ENCODE measurements at places on chromosomes 6 and 20. TPM values are rescaled to one million over a fixed set of nuclear protein-coding genes. Genes with fewer than 3 reads are reported as not detected.

GNMT gene
- 0.61 TPM for total RNA-seq

MACROD2 gene
- total RNA-seq, result 3.8 TPM

ENPP5 gene
- 0.67 TPM for total RNA-seq

RRAGD gene
- total RNA-seq, result 28.7 TPM

SLC24A3 gene
- total RNA-seq, result 16.9 TPM

TMEM151B gene
- not detected for total RNA-seq

CALHM6 gene
- total RNA-seq, result 0.77 TPM

MAS1 gene
- total RNA-seq, result not detected

PSORS1C1 gene
- 0.45 TPM for total RNA-seq

SAMHD1 gene
- 280 TPM for total RNA-seq

ROS1 gene
- not detected for total RNA-seq

TMEM200A gene
- 4.3 TPM for total RNA-seq

ANGPT4 gene
- total RNA-seq, result 0.42 TPM

TNXB gene
- total RNA-seq, result 187 TPM

GCLC gene
- 59.6 TPM for total RNA-seq

SCAND1 gene
- 66.2 TPM for total RNA-seq

TP53TG5 gene
- not detected for total RNA-seq

FAM209B gene
- 0.51 TPM for total RNA-seq

FOXC1 gene
- total RNA-seq, result 7.6 TPM

MROH8 gene
- total RNA-seq, result 6.9 TPM

INSM1 gene
- total RNA-seq, result not detected

SLC17A3 gene
- total RNA-seq, result not detected

CST5 gene
- total RNA-seq, result not detected

HLA-DPA1 gene
- total RNA-seq, result 82.5 TPM

TP53INP2 gene
- total RNA-seq, result 16.8 TPM

MEP1A gene
- total RNA-seq, result 0.35 TPM

LAMP5 gene
- 0.22 TPM for total RNA-seq

SEL1L2 gene
- not detected for total RNA-seq

GTSF1L gene
- not detected for total RNA-seq

TCP11 gene
- total RNA-seq, result not detected

MPIG6B gene
- total RNA-seq, result not detected

GRM4 gene
- not detected for total RNA-seq

EXOC2 gene
- 15.3 TPM for total RNA-seq

EDN1 gene
- 7.5 TPM for total RNA-seq

OTOR gene
- total RNA-seq, result not detected

SRC gene
- 23.9 TPM for total RNA-seq

TREML2 gene
- 1.0 TPM for total RNA-seq

CTCFL gene
- 0.16 TPM for total RNA-seq
